Glomerular endothelial cell (primary cell): ENCODE measurements at places on chromosomes 3 and 15.

GRCh38 chr3:45080824-45081223 lies 54.7 kb downstream of the CLEC3B start:
- DNase-seq, result no peak

DNA sequence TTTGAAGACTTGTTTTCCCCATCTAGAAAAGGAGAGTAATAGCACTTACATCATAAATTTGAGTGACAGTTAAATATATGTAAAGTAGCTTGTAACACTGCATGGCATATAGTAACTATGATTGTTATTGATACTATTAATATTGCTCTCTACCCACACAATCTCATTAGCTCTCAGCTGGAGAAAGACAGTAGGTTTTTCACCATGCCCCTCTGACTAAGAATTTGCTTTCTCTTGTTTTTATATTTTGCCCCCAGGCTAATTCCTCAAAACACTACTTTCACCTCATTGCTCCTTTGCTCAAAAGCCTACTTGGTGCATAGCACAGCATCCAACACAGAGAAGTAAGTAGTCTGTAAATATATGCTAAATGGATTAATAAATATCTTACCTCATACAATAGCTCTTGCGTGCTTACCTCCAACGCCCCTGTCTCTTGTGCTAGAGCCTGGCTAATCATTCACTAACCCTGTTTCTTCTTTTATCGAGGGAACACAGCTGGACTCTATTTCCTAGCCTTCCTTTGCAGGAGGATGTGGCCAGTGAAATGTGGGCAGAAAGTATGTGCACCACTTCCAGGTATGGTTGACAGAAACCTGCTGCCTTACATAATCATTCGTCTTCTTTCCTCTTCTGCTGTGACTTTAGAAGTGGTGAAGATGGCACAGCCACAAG lies 190.0 kb downstream of the PLCH1 start:
- DNase-seq, result no peak

- DNase-seq, result no peak
These were observed 114.9 kb upstream of the MLF1 start for GRCh38 chr3:158456114-158456513.

GRCh38 chr3:22900296-22900695 lies 302.8 kb upstream of the UBE2E2 start:
- DNase-seq, result no peak

DNA sequence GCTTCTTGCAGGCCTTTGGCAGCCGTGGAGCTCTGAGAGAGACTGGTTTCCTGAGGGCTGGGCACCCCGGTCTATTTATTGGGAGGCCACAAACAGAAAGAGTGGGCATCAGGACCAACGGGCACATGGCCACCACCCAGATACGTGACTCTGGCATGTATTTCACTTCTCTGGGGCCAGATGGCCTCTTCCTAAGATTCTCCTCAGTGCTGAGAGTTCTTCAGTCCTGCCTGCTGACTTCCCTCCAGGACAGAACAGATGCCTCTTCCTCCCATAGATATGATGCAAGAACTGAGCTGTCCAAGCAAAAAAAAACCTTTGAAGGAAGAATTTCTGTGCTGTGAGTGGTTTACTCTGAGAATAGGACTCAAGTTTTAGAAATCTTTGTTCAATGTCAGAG lies 107.7 kb downstream of the IGF2BP2 start:
- no peak for DNase-seq

DNA sequence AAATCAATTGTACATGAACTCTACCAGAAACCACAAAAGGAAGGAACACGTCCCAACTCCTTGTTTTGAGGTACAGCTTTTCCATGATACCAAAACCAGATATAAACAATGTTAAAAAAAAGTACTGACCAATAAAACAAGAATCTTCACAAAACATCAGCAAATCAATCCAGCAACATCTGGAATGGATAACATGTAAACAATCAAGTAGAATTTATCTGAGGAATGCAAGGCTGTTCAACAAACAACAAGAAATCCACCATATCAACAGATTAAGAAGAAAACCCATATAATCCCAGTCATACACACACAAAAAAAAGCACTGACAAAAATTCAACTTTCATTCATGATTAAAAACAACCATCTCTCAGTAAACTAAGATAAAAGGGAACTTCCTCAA lies 26.7 kb downstream of the TJP1 start:
- no peak for DNase-seq

GRCh38 chr15:87118846-87119245 lies 1039.2 kb downstream of the AGBL1 start:
- DNase-seq, result no peak

GRCh38 chr3:109825971-109826810 lies 488.8 kb upstream of the DPPA4 start:
- DNase-seq, result no peak

DNA sequence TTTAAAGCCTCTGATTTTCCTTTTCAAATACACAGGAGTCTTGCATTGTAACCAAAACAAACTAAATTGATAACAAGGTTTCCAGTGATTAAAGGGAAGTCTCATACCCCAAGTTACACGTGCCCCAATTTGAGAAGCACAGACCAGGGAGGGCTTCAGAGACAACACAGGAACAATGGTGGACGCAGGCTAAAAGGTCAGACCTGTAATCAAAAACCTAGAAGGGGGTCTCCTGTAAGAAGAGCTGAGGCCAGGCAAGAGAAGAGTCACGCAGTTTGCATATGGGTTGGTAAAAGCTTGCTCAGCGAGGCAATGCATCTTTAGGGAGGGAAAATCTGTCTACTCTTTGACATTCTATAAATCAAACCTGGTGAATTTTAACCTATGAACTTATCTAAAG lies 58.6 kb upstream of the MCF2L2 start:
- DNase-seq, result no peak

GRCh38 chr3:132292042-132292441 lies 25.2 kb upstream of the ACP3 start:
- DNase-seq, result no peak

DNA sequence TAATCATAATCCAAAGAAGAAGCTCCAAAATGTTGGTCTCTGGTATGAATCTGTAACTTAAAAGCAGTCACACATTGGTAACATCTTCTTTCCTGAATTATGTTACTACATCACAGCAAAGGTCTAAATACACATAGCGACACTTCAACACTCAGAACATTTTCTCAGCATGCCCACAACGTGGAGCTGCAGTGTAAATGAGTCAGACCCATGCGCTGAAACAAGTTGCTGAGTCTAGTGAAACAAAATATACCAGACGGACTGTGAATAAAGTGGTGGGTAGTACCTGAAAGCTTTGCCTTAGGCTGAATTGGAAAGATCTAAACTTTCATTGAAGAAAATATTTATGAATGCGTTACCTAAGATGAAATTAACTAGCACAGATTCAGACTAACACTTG lies 33.2 kb upstream of the GOLGA8B start:
- DNase-seq, result no peak

- DNase-seq, result no peak
These were observed 7.8 kb upstream of the ACSBG1 start for GRCh38 chr15:78242128-78242527.
